ENCODE measurements at places on chromosomes 5 and 9.

DNA sequence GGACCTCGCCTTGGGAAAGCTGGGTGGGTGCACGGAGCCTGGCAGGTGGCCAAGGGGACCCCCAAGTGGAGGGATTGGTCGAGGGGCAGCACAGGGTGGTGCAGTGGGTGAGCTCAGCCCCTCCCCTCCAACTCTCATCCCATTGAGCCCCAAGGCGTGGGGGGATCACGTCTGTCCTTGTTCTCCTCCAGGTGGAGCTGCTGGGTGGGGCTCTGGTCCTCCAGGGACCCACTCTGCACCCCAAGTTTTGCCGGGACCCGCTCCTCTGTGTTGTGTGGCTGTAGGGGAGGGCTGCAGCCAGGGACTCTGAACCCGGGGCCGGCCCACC is 3.6 kb upstream of the FUT7 start:
- H3K36me3 ChIP-seq, result peaks cover 9% of the 10 kb centered on the region
- no peaks in the 10 kb centered on the region for H3K27me3 ChIP-seq
- no peak overlapping the region for H3K4me3 ChIP-seq
- H3K4me1 ChIP-seq, result no peaks in the 10 kb centered on the region
- no peak overlapping the region for H3K27ac ChIP-seq

- H3K4me1 ChIP-seq, result peaks cover 3% of the 10 kb centered on the region
- DNase-seq, result no peak
- H3K4me3 ChIP-seq, result peak overlapping the region; percentile 95
- no peaks in the 10 kb centered on the region for H3K36me3 ChIP-seq
These were observed 757 bp downstream of the FXN start for GRCh38 chr9:69036309-69036708.

DNA sequence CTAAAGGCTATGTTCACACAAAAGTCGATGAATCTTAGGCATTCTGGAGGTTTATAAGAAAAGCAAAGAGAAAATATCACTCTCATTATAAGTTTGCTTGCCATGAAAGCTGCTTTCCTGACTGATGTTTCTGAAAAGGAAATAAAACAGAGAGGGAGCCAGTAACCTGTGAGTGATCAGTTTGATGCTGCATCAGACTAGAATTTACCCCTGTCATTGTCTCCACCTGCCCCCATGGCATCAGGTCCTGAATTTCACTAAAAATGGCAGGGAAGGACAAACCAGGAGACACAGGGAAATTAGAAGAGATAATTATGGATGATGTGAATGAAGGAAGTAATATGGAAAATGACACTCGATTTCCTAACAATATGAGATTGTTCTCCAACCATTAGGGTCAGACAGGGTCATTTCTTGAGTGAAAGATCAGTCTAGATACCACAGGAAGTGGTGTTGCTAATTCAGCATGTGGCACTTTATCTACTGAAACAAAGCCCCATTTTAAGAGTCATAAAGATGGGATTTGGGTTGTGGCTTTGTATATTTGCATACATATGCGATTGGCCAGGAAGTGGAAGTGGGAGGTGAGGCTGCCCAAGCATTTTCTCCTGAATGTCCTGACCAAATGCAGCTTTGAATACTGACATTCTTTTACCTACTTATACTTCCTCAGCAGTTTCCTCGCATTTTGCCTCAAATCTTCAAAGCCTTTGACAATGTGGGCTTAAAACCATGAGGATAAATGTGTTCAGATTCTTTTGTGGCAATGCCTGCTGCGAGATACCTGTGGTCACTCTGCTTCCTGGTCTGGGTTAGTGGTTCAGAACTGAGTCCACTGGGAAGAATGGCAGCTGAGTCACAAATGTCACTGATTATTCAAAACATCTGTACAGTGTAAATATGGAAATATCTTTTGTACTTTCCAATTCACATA is 29.7 kb downstream of the MEGF10 start:
- H3K4me1 ChIP-seq, result no peaks in the 10 kb centered on the region
- no peak overlapping the region for H3K4me3 ChIP-seq
- H3K27ac ChIP-seq, result no peak overlapping the region
- H3K36me3 ChIP-seq, result no peaks in the 10 kb centered on the region
- DNase-seq, result peak; percentile 80

DNA sequence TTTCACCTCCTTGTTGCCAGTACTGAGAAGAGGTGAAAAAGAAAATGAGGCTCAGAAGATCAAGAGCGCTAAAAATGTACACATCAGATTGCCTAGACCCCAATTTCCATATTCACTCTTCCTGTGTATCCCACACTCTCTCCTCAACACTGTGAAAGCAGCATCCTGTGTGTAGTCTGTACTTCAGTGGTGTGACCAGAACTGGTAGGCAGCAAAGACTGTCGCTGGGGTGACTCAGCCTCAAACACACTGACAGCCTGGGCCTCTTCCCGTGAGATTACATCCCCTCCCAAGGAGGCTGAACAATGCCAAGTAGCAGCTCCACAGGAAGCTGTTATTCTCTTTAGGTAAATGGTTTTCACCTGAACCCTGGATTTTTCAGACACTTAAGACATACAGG is 135.5 kb downstream of the CCDC192 start:
- H3K27me3 ChIP-seq, result no peaks in the 10 kb centered on the region
- no peaks in the 10 kb centered on the region for H3K4me1 ChIP-seq
- peak; percentile 39 for DNase-seq
- H3K36me3 ChIP-seq, result no peaks in the 10 kb centered on the region
- no peak overlapping the region for H3K4me3 ChIP-seq

DNA sequence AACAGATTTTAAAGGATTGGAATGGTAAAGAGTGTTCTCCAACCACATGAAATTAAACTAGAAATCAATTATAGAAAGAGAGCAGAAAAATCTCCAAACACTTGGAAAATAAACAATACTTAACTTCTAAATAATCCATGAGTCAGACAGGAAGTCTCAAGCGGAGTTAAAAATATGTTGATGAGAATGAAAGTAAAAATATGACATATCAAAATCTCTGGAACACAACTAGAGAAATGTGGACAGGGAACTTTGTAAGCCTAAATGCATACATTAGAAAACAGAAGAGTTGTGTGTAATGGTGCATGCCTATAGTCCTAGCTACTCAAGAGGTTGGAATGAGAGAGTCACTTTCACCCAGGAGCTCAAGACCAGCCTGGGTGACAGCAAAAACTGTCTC is 47.9 kb upstream of the ZNF618 start:
- DNase-seq, result peak; percentile 5
- H3K4me1 ChIP-seq, result peaks cover 4% of the 10 kb centered on the region
- H3K27me3 ChIP-seq, result no peaks in the 10 kb centered on the region
- peak overlapping the region; percentile 24 for H3K27ac ChIP-seq
- H3K4me3 ChIP-seq, result no peak overlapping the region
- H3K36me3 ChIP-seq, result no peaks in the 10 kb centered on the region

GRCh38 chr5:151937851-151938250 is 13.2 kb upstream of the GLRA1 start:
- H3K27ac ChIP-seq, result no peak overlapping the region
- no peaks in the 10 kb centered on the region for H3K4me1 ChIP-seq
- no peaks in the 10 kb centered on the region for H3K27me3 ChIP-seq
- H3K36me3 ChIP-seq, result no peaks in the 10 kb centered on the region
- no peak overlapping the region for H3K4me3 ChIP-seq
- DNase-seq, result no peak

- H3K36me3 ChIP-seq, result no peaks in the 10 kb centered on the region
- H3K27ac ChIP-seq, result no peak overlapping the region
- H3K4me1 ChIP-seq, result peaks cover 6% of the 10 kb centered on the region
- no peaks in the 10 kb centered on the region for H3K27me3 ChIP-seq
These were observed 28.2 kb upstream of the NCS1 start for GRCh38 chr9:130143958-130144366.

- H3K4me3 ChIP-seq, result no peak overlapping the region
- H3K36me3 ChIP-seq, result no peaks in the 10 kb centered on the region
- no peak overlapping the region for H3K27ac ChIP-seq
- H3K27me3 ChIP-seq, result no peaks in the 10 kb centered on the region
- DNase-seq, result no peak
These were observed 18.7 kb upstream of the RASGRF2 start for GRCh38 chr5:80941496-80941895.

- H3K4me3 ChIP-seq, result no peak overlapping the region
- DNase-seq, result no peak
- no peaks in the 10 kb centered on the region for H3K36me3 ChIP-seq
- no peaks in the 10 kb centered on the region for H3K27me3 ChIP-seq
- no peak overlapping the region for H3K27ac ChIP-seq
These were observed 40.2 kb downstream of the MRPL36 start for GRCh38 chr5:1759378-1759970.

- no peaks in the 10 kb centered on the region for H3K27me3 ChIP-seq
- DNase-seq, result peak; percentile 0
- H3K36me3 ChIP-seq, result no peaks in the 10 kb centered on the region
- H3K27ac ChIP-seq, result no peak within 1 kb of the TSS
These were observed at the start of gene PRDM9 for GRCh38 chr5:23507278-23507685. TSS of gene PRDM9 (plus strand) at chr5:23507609. CDS start at chr5:23509034, 1,425 bp downstream.

DNA sequence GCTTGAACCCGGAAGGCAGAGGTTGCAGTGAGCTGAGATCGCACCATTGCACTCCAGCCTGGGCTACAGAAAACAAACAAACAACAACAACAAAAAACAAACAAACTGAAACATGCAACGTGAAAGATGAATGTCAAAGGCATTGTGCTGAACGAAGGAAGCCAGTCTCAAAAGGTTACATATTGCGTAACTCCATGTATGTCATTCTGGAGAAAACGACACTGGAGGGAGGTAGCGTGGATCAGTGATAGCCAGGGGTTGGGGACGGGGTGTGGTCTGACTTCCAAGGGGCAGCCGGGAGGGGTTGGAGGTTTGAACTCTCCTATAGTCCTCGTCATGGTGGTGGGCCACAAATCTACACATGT is 12.1 kb upstream of the WDR5 start:
- no peaks in the 10 kb centered on the region for H3K4me1 ChIP-seq
- no peaks in the 10 kb centered on the region for H3K36me3 ChIP-seq
- DNase-seq, result no peak
- no peak overlapping the region for H3K4me3 ChIP-seq
- H3K27ac ChIP-seq, result no peak overlapping the region

- no peaks in the 10 kb centered on the region for H3K36me3 ChIP-seq
- H3K27me3 ChIP-seq, result no peaks in the 10 kb centered on the region
- DNase-seq, result no peak
- H3K4me3 ChIP-seq, result peak overlapping the region; percentile 56
- H3K4me1 ChIP-seq, result peaks cover 2% of the 10 kb centered on the region
These were observed 570 bp downstream of the CREBRF start for GRCh38 chr5:173056783-173057061.

- H3K4me3 ChIP-seq, result no peak overlapping the region
- no peak overlapping the region for H3K27ac ChIP-seq
- H3K27me3 ChIP-seq, result no peaks in the 10 kb centered on the region
- peak; percentile 47 for DNase-seq
- H3K4me1 ChIP-seq, result no peaks in the 10 kb centered on the region
These were observed 140.9 kb downstream of the ZNF608 start for GRCh38 chr5:124605541-124605940.

DNA sequence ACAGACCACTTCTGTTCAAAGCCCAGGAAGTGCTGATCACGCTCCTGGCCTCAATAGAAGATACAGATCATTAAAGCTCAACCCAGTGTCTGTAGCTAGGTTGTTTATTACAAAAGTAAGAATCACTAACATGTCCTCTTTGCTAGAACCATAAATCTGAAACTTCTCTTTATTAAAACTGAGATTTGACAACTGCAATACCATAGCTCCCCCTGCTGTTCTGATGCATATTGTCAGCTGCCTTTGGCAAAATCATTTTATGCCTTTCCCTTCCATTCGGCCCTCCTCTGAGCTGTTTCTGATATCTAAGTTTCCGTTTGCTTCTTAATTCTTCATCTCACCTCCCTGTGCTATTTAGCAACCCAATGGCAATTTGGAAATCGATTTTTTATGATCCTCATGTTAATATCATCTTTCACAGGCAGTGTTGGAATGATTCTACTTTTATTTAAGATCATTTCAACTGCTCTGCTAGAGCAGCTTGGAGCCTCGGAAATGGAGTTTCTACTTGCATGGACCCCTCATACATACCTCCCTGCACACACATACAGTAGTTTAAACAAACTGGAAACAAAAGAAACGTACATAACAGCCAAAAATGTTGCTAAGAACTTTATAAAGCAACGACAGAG is 998.8 kb downstream of the MAT2B start:
- H3K27ac ChIP-seq, result no peak overlapping the region
- no peak overlapping the region for H3K4me3 ChIP-seq
- DNase-seq, result peak; percentile 82
- no peaks in the 10 kb centered on the region for H3K27me3 ChIP-seq

GRCh38 chr5:115496936-115497576 is 47.5 kb downstream of the FEM1C start:
- H3K27ac ChIP-seq, result no peak overlapping the region
- H3K4me3 ChIP-seq, result no peak overlapping the region
- H3K36me3 ChIP-seq, result no peaks in the 10 kb centered on the region
- no peak for DNase-seq

GRCh38 chr9:16516891-16517290 is 353.6 kb downstream of the BNC2 start:
- H3K27ac ChIP-seq, result no peak overlapping the region
- no peaks in the 10 kb centered on the region for H3K36me3 ChIP-seq
- no peak overlapping the region for H3K4me3 ChIP-seq
- no peaks in the 10 kb centered on the region for H3K27me3 ChIP-seq
- DNase-seq, result peak; percentile 71
- H3K4me1 ChIP-seq, result peaks cover 16% of the 10 kb centered on the region

- peaks cover 3% of the 10 kb centered on the region for H3K4me1 ChIP-seq
- peaks cover 10% of the 10 kb centered on the region for H3K27me3 ChIP-seq
- no peak overlapping the region for H3K27ac ChIP-seq
- peak; percentile 81 for DNase-seq
- H3K36me3 ChIP-seq, result no peaks in the 10 kb centered on the region
These were observed 2.8 kb upstream of the MYORG start for GRCh38 chr9:34379334-34380033.

DNA sequence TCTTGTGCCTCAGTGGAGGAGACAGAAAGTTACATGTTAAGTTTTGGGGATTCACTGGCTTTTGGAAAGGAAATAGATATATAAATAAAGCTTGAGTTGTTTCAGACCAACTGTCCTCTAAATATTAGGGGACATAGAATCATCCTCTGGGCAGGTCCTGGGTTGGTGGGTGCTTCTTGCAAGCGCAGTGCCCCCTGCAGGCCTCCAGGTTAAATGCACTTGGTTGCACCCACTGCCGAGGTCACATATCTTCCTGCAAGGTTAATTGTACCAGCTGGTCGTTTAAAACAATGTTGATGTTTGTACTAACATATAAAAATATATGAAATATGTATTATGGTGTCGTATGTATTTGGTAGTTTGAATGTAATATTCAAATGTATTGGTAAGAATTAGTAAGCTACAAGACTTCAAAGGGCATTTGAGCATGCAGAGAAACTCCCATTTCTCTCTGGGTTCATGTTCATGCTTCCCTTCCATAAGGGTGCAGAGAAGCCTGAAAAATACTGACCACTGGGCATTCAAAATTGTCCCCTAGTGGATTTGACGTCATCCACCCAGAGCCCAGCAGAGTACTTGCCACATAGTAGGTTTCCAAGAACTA is 87.0 kb downstream of the ZNF618 start:
- no peak overlapping the region for H3K27ac ChIP-seq
- peaks cover 1% of the 10 kb centered on the region for H3K36me3 ChIP-seq
- H3K27me3 ChIP-seq, result no peaks in the 10 kb centered on the region
- no peak overlapping the region for H3K4me3 ChIP-seq
- H3K4me1 ChIP-seq, result peaks cover 10% of the 10 kb centered on the region
- DNase-seq, result peak; percentile 71

Measured in fibroblast of lung (primary cell).